ENCODE measurements at places on chromosomes 7 and 10.

DNA sequence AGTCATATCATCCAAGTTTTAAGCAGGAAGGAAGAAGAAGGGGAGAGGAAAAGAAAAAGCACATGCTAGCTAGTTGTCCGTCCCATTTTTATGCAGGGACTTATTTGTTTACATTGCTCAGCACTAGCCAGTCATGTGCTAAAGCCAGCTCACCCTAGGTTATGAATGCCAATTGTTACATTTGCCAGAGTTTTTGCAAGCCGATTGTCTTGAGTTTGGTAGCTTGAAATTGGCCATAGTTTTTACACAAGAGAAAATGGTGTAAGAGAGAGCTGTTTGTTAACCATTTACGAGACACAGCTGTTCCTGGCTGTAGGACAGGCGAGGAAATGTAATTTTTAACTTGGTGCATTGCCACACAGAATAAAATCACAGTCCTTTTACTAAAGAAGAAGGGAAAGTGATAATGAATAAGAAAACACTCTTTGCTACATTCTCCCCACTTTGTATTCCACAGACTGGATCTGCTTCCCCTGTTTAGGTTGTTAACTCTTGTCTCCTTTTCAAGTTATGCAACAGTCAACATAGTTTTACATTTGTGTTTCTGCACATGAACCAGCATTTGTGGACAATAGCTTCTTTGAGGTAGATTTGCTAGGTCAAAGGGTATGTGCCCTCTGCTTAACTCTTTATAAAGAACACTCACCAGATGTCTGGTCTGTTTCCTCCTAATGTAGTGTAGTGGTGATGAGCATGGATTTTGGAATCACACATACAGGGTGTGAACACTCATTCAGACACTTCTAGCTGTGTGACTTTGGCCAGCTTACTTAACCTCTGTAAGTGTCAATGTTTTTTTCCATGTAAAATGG, 357.2 kb downstream of the LRMDA start:
- no peak for DNase-seq

- no peak for DNase-seq
Measured at GRCh38 chr10:81884856-81885255, 9.9 kb downstream of the NRG3 start.

DNA sequence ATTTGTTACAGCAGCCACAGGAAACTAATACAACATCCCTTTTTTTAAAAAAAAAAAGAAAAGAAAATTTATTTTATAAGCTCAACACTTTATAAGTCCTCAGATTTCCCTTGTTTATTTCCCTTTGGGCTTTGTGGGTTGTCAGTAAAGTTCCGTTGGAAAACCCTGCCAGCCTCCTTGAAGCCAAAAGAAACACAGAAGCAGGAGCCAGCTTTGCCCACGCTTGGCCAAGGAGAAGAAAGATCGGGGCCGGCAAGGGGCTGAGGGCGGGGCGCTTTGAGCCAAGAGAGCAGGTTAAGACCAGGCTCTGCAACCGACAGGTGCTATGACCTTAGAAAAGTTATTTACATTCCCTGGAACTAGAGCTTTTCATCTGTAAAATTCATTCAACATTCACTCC, 72.7 kb downstream of the RGS10 start:
- DNase-seq: no peak

- no peak for DNase-seq
Measured at GRCh38 chr10:96401036-96401435, 42.2 kb upstream of the OPALIN start.

- no peak for DNase-seq
Measured at GRCh38 chr7:141586878-141587277, 35.7 kb downstream of the AGK start.

DNA sequence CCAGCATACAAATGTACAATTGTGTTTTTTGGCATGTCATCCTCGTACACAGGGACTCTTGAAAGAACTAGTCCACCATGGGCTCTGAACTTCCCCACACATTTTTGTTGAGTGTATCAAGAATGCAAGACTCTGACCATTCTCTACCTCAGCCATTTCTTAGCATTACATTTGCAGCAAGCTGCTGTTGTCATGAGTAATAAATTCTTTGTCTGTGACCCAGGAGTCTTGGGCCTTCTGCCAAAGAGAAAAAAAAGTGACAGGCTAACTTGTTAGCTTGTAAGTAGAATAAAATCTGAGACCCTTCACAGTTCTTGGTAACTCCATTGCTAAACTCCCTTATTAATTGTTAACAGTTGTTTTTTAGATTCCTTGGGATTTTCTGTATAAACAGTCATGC, 542.3 kb upstream of the MBL2 start:
- no peak for DNase-seq

DNA sequence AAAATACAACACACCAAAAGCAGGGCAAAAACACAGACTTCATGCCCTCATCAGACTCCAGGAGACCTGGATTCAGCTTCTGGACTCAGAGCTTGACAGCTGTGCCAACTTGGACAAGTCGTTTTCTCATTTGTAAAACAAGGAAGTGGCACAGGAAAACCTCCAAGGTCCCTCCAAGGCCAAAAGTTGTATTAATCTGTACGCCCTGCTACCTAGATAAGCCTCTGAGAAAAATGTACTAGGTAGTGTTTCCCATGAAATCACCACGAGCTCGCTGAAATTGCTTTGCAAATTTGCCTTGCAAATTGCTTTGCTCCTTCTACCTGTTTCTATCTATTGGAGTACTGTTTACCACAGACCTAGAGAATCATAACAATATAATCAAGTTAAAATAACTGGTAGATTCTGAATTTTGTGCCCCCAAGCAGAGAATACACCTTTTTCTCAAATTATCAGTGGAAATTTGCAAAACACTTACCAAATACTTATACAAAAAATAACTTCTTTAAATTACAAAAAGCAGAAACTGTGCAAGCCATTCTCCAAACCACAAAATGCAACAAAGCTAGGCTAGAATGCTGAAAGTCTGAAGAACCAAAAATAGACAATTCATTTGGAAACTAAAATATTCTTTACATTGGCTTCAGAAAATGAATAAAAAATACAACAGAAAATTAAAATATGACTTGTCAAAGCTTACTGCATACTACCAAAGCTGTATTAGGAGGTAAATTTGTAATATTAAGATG, 158.1 kb upstream of the CHST15 start:
- no peak for DNase-seq

DNA sequence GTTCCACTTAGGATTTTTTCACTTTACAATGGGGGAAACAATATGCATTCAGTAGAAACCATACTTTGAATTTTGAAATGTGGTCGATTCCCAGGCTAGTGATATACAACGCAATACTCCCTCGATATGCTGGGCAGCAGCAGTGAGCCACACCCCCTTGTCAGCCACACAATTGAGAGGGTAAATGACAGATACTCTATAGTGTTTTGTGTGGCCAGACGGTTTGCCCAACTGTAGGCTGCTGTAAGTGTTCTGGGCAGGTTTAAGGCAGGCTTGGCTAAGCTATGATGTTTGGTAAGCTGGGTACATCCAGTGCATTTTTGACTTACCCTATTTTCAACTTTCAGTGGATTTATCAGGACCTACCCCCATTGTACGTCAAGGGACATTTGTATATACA, 169.6 kb upstream of the KIAA1217 start:
- no peak for DNase-seq

GRCh38 chr7:22572937-22573336, 72.9 kb upstream of the STEAP1B start:
- no peak for DNase-seq

- no peak for DNase-seq
Measured at GRCh38 chr7:29304756-29305155, 110.2 kb downstream of the CHN2 start.
